CD8-positive, alpha-beta memory T cell (primary cell): ENCODE measurements at places on chromosomes 13 and 19. TPM values are rescaled to one million over a fixed set of nuclear protein-coding genes. Genes with fewer than 3 reads are reported as not detected.

The PABPC3 gene
- total RNA-seq = 0.72 TPM

The ZNF844 gene
- total RNA-seq = 5.4 TPM

GRCh38 chr13:48050550-48050949 lies 13.0 kb downstream of the NUDT15 start:
- H3K4me1 ChIP-seq = no peaks in the 10 kb centered on the region
- peaks cover 18% of the 10 kb centered on the region for H3K36me3 ChIP-seq
- H3K27me3 ChIP-seq = no peaks in the 10 kb centered on the region
- no peak overlapping the region for H3K27ac ChIP-seq
- H3K4me3 ChIP-seq = no peak overlapping the region

The NLRP9 gene
- not detected for total RNA-seq

GRCh38 chr13:31049833-31050232 lies 111.9 kb downstream of the HSPH1 start:
- H3K36me3 ChIP-seq = no peaks in the 10 kb centered on the region
- H3K4me1 ChIP-seq = peaks cover 18% of the 10 kb centered on the region
- no peak overlapping the region for H3K4me3 ChIP-seq
- H3K27me3 ChIP-seq = no peaks in the 10 kb centered on the region

The PLIN3 gene
- total RNA-seq = 12.3 TPM
